ENCODE measurements at places on chromosomes 3 and 15.

DNA sequence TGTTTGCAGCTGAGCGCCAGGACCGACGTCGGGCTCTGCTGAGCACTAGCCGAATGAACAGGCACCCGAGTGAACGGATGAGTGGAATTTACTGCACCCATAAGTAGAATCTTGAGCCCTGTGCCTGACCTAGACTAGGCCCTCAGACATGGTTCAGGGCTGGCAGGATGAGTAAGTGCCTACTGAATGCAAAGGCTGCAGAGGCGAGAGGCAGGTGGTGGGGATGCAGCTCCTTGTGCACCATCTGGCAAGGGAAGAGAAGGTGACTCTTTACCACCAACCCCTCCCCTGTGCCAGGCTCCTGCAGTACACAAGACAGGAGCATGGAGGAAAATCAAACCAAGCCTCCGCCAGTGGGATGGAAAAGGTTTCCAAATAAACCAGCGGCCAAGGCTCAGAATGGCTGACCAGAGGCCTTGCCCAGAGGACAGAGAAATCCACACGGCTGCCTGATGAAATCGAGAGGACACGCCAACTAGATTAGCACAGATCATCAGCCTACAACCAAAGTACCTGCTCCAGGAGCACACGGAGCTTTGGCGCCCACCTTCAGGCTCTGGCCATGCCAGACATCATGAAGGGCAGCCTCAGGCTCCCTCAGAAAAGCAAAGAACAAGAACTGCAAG lies 141.7 kb upstream of the IQSEC1 start:
- DNase-seq = peak; percentile 83

DNA sequence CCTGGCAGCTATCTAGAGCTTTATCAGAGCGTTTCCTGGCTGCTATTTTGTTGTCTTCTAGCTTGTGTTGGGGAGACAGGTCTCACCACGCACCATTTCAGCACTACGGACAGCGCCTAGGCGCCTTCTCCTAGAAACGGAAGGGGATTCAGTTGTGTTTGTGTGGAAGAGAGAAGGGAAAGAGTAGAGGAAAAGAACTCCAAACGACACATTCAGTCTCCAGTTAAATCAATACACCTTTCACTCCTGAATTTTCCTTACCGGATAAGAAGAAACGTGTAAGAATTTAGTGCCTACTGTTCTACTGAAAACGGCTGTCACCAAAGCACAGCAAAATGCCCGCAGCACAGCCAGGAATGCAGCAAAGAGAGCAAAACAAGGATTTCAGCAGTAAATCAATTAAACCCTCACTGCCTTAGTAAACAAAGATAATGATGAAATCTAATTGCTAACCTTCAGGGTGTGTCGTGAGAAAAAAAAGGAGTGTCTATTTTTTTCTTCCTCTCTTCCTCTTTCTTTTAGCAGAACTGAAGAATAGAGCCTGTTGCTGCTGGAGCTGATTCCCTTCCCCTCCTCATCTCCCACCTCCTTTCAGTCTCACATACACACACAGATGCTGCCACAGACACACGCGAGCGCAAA lies 412 bp upstream of the CTXN2 start:
- DNase-seq = no peak

DNA sequence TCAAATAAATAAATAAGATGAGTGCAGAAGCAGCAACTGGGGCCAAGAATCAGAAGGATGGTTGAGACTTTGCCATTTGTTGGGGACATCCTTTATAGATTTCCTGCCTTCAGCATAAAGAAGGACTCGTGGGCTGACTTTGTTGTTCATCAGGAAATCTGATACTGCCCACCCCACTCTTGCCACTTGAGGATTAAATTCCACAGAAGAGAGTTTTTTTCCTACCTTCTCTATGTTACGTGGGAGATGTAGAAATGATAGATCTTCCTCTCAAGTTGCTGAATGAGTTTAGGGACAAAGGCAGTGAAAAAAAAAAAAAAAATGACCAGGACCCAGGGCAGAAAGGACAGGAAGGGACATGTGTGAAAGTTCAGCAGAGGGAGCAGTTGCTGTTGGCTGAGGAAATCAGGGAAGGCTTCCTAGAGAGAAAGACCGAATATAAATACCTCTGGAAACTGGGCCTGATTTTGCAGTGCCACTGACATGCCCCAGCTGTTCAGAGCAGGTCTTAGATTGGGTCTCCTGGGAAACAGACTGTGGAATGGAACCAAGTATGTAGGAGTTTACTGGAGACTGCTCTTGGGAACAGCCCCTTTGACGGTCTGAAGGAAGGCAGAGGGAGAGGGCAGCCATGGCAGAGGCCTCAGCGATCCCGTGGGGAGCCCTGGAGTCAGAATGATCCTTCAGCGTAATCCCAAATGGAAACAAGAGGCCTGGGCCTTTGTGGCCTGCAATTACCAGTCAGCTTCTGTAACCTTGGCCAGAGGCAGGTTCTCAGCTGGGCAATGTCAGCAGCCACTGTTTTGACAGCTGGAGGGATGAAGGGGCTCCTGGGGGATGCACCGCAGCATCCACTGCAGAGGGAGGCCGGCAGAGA lies 50.9 kb downstream of the C3orf20 start:
- DNase-seq = no peak

DNA sequence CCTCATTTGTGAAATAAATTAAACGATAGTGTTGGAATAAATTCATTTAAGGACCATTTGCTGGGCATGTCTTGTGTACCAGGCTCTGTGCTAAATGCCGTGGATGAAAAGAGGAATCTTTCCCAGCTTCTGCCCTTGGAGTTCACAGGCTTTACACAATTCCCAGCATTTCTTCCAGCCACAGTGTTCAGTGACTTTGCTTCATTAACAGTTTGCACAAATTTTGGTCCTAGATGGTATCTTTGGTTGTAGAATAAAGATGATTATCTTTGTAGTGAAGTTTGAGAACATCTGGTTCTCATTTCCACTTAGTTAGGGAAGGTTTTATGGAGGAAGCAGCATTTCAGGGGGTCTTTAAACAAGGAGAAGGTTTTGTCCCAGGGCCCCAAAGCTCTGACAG lies 100.1 kb downstream of the LRTM1 start:
- no peak for DNase-seq

DNA sequence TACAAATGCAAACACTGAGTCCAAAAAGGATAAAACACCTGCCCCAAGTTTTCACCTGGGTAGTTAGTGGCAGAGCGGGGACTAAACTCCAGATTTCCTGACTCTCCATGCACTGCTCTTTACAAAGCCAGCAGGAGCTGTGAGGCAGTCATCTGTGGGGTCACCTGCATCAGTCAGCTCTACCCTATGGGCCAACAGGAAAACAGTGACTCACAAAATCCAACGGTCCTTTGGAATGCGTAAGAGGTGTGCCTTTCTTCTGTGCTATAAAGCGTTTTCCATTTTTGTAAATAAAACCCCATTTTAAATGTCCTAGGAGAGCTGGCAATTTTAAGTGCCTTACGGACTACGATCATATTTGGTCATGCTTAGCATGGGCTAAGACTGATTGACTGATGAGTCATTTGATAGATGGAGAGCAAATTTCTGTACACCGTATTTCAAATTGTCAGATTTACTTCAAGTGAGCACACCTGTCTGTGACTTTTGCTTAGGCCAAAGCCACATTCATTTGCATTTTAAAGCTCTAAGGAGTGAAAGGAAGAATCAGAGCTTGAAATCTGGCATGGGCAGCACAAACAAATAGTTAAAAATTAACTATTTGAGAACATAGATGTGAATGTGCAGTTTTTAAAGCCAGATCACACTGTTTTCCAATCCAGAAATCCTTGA lies 4.4 kb upstream of the COL8A1 start:
- DNase-seq = no peak

DNA sequence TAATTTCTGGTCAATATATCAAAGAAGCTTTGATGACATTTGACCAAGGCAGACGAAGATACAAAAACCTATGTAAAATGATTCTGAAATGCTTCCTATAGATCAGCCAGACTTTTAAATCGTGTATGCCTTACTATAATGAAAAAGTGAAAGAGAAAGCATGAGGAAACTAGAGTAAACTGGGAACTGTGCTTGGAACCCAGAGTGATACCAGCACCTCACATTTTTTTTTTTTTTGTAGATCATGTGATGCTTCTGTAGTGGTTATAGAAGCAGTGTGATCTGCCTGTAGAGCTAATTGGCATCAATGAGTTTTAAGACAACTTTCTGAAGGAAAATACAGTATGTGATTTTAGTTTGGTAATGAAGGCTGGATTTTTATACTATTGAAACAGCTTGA lies 150.7 kb downstream of the NLGN1 start:
- no peak for DNase-seq

GRCh38 chr3:45180899-45181298 lies 34.7 kb upstream of the CDCP1 start:
- DNase-seq = no peak

GRCh38 chr15:70210528-70210927 lies 112.8 kb upstream of the TLE3 start:
- no peak for DNase-seq

- DNase-seq = no peak
Measured at GRCh38 chr15:68608206-68608843, 29.5 kb downstream of the CORO2B start.

- DNase-seq = no peak
Measured at GRCh38 chr3:171813897-171814460, 3.7 kb upstream of the PLD1 start.

GRCh38 chr3:170809007-170809974 lies 60.7 kb downstream of the RPL22L1 start:
- DNase-seq = peak; percentile 50

- no peak for DNase-seq
Measured at GRCh38 chr3:108509263-108509662, 1.1 kb downstream of the MYH15 start.

DNA sequence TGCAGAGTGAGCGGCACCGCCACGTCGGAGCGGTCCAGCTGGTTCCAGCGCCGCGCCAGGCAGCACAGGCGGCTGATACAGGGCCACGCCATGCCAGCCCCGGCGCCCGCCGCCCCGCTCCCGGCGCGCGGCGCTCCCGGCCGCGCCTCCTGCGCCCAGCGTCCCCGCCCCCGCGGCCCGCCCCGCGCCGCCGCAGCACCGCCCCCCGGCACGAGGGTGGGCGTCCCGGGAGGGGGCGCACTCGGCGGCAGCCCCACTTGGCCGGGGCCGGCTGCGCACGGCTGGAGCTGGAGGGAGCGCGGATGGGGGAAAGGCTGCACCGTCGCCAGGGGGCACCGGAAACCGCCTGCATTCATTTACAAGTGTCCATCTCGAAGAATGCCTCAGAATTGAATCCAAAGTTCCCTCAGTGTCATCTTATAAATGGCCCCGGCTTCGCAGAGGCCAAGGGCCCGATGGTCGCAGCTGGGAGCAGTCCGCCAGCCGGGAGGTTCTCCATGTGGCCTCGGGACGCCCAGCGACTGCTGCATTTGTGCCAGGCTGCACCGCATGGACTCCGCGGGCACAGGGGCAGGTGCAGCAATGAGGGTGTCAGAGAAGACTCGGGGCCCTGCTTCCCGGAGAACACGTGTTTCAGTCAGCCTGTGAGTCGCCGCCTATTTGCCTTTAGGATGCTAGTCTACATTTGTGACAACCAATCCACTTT lies at the start of gene MAP6D1:
Gene MAP6D1 (minus strand): TSS at position 122 of the 706 bp plus-strand sequence. CDS start 30 bp downstream, at position 92.
- peak; percentile 81 for DNase-seq

DNA sequence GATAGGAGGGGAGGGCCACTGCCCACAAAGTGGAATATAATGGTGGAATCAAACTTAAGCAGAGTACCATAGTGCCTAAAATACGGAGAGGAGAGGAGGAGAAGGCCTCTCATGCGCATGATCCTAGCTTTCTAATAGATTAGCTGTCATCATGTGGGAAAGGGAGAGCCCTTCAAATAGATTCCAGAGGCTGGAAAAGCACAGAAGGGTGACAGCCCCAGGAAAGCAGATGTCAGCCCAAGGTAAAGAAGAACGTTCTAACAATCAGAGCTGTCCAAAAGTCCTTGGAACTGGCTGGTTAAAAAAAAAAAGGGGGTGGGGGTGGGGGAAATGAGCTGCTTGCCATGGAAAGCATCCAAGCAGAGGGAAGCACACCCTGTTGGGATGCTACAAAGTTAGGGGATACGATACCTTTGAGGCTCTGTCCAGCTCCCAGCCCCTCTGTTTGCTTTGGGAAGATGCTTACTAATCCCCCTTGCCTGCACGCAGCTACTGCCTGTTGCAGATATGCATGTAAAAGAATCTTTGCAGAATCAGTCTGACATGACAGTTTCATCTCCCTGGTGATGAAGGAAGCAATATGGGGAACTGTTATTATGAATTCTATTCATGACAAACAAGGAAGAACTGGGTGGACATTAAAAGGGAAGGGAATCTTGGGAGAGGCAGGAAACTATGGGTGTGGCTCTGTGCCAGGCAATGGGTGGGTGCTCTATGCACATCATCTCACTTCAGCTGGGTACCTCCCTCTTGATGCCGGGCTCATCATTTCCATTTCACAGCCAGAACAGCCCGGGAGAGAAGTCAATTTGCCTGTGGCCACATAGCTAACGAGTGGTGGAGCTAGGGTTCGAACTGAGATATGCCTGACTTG lies 10.1 kb upstream of the LMCD1 start:
- DNase-seq = no peak

- DNase-seq = peak; percentile 78
Measured at GRCh38 chr15:84654689-84655453, 788 bp upstream of the WDR73 start.

GRCh38 chr3:4988983-4989834 lies 10.0 kb downstream of the BHLHE40 start:
- no peak for DNase-seq

GRCh38 chr15:79440355-79440908 lies 8.3 kb downstream of the MINAR1 start:
- DNase-seq = no peak

DNA sequence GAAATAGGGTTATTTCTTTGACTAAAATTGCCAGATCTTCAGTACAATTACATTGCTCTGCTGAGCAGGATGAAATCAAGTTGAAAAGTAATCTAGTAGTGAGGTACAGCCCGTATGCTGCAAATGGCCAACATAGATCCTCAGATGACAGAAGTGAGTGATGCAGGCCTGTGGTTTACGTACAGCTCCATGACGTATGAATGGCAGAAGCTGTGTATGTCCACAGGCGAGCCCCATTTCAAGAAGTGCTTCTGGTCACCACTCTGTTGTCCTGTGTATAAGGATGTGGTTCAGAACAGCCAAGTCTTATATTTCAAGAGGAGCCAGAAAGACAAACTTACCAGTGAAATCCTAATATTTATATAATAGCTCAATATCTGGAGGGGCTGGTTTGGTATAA lies 9.2 kb downstream of the CD86 start:
- no peak for DNase-seq

GRCh38 chr15:98682992-98683701 lies 34.8 kb downstream of the IGF1R start:
- DNase-seq = no peak

DNA sequence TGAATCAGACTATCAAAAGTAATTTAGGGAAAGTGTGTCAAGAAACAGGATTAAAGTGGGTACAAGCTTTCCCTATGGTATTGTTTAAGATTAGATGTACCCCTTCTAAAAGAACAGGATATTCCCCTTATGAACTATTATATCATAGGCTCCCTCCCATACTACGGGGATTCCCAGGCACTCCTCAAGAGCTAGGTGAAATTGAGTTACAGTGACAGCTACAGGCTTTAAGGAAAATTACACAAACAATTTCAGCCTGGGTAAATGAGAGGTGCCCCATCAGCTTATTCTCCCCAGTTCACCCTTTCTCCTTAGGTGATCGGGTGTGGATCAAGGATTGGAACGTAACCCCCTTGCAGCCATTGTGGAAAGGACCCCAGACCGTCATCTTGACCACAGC lies 240.8 kb upstream of the CNTN6 start:
- no peak for DNase-seq

Data from SHP77 (cell line).